ENCODE measurements at places on chromosomes 3 and 15.

- DNase-seq, result peak; percentile 21
Observed at GRCh38 chr3:157240408-157240807, 80.5 kb upstream of the CCNL1 start.

- DNase-seq, result no peak
Observed at GRCh38 chr15:98720577-98721565, 72.5 kb downstream of the IGF1R start.

DNA sequence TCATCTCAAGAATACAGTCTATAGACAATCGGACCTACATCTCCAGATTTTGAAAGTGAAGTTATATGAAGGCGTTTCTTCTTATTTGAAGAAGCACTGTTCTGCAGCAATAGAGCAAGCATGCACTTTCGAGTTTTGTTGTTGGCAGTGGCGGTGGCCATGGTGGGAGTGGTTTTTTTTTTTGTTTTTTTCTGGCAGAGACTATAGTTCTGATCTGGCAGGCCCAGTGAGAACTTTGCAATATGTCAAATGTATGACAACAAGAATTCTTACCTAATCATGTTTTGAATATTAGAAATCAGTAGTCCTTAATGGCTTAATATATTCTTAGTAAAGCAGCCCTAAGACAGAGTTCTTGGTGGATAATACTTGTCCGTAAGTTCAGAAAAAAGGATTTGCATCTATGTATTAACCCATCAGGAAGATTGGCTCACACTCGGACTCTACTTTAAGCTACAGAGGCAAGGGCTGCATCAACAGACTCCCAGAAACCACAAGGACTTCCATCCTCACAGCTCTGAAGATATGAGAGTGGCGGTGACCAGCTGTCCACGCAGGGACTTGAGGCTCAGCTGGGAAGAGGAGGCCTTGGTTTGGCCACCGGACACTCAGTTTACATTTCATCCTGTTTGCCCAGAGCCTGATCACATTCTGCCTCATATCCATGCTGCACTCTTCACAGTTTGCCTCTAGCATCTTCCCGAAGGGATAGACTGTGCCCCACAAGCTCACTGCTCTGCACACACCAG, 124.1 kb upstream of the THBS1 start:
- DNase-seq, result no peak

- no peak for DNase-seq
Observed at GRCh38 chr3:178343433-178344038, 192.7 kb upstream of the KCNMB2 start.

- DNase-seq, result no peak
Observed at GRCh38 chr3:5096336-5097008, 25.6 kb upstream of the ARL8B start.

- no peak for DNase-seq
Observed at GRCh38 chr3:75118779-75119178, 504.3 kb upstream of the CNTN3 start.

GRCh38 chr3:111538681-111539083, 3.3 kb upstream of the CD96 start:
- DNase-seq, result no peak

- no peak for DNase-seq
Observed at GRCh38 chr3:195800240-195800639, 11.5 kb downstream of the MUC4 start.

DNA sequence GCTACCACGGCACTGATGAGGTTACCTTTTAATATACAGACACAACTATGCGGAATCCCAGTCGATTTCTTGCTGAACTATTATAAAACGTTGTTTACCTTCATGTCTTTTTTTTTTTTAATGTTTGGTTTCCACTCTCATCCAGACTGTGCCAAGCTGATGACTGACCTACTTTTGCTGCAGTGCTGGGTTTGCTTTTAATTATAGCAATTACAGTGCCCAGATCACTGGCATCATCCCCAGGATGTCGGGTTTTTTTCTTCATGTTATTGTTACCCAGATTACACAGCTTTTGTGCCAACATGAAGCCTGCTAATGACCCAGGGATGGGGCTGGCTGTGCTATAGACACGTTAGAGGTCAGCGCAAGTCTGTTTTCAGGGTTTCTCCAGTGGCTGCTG, 294.0 kb upstream of the ATP10A start:
- no peak for DNase-seq

- DNase-seq, result peak; percentile 5
Observed at GRCh38 chr15:90592131-90592881, 62.6 kb downstream of the CRTC3 start.

- DNase-seq, result no peak
Observed at GRCh38 chr3:71484452-71484851, 99.1 kb downstream of the FOXP1 start.

DNA sequence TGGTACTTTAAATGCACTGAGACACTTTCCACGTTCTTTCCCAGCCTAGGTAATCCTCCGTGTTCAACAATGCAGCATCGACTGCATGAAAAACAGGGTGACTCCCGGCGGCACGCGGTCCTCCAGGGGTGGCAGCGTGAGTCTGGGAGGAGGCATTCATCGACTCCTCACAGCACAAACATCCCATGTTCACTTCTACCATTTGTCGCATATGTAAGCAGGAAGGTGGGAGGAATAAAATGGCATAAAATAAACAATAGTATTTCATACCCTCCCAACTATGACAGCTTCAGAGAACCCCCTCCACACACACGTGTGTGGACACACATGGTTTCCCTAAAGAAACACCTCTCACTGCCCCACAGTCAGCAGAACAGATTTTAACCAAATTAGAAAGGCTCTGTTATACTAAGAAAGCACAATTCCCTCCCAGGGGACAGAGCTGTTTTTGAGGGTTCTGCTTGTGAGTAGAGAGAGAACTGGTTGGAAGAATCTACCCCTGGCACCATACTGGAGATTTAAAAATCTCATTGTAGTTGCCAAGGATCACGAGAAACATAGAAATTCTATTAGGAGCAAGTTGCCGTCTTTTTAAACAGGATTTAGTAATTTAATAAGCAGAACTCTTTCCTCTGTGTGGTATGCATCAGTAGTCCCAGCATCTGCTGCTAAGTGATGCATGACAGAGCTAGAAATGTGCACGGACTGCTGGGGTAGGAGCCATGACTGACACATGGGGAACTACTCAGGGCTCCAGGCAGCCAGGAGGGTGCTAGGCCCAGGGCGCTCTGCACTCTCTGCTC, 6.0 kb downstream of the FAM43A start:
- no peak for DNase-seq

DNA sequence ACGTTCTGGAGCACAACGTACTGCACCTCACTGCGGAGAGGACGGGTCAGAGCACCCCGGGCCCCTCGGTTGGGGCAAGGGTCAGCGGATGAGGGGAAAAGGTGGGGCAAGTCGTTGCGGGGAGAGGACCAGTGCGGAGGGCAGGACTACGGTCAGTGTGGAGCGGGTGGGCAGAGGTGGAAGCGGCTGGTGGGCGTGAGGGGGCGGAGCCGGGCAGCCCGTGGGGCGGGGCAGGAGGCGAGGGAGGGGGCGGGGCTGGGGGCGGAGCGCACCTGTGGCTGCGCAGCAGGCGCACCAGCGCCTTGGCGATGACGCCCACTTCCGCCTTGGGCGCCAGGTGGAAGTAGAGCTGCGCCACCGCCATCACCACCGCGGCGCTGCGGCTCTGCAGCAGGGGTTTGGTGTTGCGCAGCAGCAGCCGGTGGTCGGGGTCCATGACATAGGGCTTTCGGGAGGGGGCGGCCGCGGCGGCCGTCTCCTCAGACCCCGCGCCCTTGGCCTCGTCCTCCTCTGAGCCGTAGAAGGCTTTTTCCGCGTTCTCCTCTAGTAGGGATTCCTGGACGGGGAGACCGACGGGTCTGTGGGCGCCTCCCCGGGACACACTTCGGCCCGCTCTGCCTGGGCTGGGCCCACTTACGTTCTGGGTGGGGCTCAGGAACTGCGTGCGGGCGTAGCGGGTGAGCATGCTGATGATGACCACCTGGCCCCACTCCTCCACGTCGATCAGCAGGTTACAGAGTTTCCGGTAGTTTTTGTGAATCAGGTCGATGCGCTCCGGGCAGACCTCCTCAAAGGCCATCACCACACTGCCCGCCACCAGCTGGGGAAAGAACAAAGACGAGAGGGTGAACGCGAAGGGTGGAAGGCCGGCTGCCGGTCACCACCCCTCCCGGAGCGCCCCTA, 29.2 kb downstream of the AP3B2 start:
- DNase-seq, result no peak
